Brain pericyte (primary cell): ENCODE measurements at places on chromosomes 3 and 15.

DNA sequence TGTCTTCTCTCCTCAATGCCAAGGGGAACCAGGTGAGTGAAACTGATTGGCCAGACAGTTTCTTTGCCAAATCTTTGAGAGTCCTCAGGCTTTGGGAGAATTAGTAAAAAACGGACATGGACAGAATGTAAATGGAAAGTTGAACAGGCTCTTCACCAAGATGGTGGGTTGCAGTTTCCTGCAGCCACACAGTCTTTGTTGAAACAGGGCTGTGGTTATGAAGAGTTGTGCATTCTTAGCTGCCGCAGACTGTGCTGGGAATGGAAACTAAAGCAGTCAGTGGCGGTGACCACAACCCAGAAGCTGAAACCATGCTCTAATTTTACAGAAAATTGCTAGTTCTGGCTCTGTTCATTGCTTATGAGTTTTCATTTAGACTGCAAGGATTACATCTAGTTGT is 42.1 kb upstream of the TASOR start:
- DNase-seq, result no peak

- peak; percentile 41 for DNase-seq
Measured at GRCh38 chr3:169863458-169863899, 6.3 kb downstream of the LRRC31 start.

DNA sequence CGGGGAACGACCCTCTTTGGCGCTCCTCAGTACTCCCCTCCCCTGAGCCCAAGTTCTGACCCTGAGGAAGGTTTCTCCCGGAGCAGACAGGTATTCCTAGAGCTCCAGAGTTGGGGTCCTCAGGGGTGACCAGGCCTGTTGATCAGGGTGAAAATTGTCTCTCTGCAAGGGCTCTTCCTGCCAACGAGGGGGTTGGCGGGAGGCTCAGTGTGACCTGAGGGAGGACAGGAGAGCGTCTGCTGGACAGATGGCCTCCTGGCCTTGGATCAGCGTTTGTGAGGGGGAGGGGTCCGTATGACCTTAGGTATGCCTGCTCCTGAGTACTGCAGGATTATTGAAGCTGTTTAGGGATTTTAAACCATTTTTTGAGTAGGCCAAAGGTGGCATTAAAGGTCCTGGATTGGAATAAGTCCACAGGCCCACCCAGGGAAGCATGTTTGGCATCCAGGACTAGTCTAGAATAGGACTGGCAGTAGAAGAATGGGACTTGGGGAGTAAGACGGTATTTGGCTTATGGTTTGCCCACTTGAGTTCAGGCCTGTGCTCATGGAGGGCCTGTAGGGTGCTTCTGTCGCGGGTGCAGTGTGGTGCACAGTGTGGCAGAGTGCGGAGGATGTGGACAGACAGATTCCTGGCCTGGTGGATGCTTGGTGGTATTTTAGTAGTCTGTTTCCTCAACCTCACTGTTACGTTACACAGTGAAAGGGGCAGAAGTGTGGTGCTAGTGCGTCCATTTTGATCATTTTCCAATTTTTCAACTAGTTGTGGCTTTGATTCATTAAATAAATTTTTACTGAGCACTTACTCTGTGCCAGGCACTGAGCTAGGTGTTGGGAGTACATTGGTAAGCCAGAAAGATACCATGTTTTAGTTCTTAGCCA is 959 bp downstream of the ZNF592 start:
- no peak for DNase-seq

DNA sequence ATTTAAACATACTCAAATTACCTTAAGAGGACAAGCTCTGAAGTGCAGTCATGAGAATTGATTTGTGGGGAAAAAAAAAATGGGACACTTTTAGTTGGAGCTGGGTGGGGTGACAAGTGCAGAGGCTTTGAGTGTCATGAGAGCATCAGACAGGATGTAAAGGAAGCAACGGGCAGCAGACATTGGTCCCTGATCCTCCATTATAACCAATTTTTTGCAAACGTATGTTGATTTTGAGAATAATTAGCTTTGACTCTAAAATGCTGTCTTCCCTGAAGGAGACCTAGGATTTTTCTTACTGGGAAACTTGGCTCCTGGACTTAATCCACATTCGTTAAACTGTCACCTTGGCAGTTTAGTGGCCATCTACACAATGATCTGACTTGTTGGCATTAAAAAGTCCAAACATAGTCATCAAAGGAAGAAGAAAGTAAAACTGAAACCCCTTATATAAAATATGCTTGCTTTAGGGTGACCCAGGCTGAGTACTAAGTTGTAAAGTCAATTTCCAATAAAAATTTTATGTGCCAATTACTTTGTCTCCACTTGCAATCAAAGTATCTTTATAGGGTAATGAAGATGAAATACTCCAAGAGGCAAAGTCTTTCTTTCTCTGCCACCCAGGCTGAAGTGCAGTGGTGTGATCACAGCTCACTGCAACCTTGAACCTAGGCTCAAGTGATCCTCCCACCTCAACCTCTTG is 45.6 kb downstream of the BCL2L10 start:
- DNase-seq, result no peak

DNA sequence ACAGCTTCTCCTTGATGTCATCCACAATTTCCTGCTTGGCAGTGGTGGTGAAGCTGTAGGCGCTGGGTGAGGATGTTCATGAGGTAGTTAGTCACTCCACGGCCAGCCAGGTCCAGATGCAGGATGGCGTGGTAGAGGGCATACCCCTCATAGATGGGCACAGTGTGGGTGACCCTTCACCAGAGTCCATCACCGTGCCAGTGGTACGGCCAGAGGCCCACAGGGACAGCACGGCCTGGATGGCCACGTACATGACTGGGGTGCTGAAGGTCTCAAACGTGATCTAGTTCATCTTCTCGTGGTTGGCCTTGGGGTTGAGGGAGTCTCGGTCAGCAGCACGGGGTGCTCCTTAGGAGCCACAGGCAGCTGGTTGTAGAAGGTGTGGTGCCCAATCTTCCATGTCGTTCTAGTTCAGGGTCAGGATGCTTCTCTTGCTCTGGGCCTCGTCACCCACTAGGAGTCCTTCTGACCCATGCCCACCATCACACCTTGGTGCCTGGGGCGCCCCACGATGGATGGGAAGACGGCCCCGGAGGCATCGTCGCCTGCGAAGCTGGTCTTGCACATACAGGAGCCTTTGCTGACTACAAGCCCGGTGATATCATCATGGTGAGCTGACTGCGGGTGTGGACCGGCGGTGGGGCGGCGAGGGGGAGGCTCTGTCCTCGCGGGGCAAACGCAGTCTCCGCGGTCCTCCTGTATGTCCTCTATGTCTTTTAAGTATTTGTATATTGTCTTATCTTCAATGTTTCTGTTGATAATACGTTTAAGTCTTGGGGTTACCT is 1119.0 kb downstream of the NAALADL2 start:
- no peak for DNase-seq
